RWPE1 (cell line): ENCODE measurements at places on chromosomes 2 and 18.
A peak's percentile ranks its signal among the peaks of the same experiment; 100 is the strongest.

DNA sequence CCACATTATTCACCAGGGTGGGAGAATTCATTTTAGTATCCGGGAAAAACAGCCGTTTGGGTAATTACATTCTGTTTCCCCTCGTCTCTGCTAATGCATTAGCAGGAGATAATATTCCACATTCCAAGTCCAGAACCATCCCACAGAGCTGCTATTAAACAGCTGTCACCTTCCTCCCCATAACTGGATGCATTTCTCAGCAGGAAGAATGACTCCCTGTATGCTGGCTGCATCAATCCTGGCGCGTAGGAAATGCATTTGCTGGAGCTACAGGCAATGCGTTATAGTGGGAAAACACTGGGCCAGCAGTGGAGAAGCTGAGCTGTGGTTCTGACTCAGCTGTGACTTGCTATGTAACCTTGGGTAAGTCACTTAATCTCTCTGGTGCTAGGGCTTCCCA lies 246.0 kb downstream of the CLIP4 start:
- no peak for DNase-seq

DNA sequence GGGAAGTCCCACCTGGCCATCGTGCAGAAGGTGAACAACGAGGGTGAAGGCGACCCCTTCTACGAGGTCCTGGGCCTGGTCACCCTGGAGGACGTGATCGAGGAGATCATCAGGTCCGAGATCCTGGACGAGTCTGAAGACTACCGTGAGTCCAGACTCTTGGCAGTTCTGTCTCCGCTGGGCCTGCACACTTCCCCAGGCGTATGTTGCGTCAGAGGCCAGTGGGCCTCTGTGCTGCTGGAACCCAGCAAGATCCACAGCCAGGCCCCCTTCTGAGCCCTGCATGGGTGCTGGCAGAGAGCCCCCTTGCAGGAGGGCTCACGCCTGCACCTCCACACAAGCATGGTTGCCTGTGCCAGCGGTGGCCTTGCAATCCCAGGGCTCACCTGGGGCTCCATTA lies 9.0 kb downstream of the CNNM3 start:
- no peak for DNase-seq

DNA sequence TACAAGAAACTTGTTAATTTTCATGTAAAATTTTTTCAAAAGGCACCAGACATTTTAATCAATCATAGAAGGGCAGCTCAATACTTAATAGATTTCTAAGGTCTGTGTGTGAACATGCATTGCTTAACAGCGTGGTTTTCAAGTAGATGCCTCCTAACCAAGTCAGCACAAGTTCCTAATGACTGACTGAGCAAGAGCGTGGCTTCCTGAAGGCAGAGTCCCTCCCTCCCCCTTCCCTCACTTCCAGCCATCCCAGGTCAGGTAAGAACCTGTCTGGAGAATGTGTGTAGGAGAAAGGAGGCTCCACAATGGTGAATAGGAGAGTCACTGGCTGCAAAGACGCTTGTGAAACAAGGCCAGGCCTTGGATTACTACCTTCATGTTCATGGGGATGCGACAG lies 33.5 kb upstream of the DAPL1 start:
- DNase-seq, result peak; percentile 98

GRCh38 chr2:161419638-161420190 lies 3.6 kb downstream of the TBR1 start:
- DNase-seq, result no peak

GRCh38 chr2:1625281-1626001 lies 118.9 kb downstream of the PXDN start:
- DNase-seq, result peak; percentile 96

GRCh38 chr2:199841409-199841808 lies 9.6 kb downstream of the FTCDNL1 start:
- no peak for DNase-seq

DNA sequence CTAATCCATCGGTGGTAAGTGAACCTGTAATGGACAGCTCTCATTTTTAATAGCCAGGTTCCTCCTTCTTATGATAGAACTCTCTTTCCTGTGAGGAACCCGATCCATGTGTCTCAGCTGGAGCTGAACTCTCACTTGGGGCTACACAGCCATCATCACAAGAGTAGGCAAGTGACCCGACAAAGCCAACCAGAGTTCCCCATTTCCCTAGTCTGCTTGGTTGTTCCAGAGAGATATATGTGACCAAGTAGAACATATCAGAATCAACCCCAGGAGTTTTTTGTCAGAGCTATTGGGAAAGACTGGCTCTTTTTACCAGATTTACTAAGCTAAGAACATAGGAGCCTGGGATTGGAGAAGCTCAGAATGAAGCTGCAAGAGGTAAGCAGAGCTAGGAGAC lies 14.6 kb upstream of the HNRNPLL start:
- DNase-seq, result no peak

GRCh38 chr2:234406085-234406484 lies 90.8 kb downstream of the ARL4C start:
- no peak for DNase-seq

- DNase-seq, result no peak
These were observed 10.0 kb downstream of the ZAP70 start for GRCh38 chr2:97723156-97724072.

GRCh38 chr2:135030826-135031225 lies 16.4 kb downstream of the MAP3K19 start:
- DNase-seq, result peak; percentile 24

DNA sequence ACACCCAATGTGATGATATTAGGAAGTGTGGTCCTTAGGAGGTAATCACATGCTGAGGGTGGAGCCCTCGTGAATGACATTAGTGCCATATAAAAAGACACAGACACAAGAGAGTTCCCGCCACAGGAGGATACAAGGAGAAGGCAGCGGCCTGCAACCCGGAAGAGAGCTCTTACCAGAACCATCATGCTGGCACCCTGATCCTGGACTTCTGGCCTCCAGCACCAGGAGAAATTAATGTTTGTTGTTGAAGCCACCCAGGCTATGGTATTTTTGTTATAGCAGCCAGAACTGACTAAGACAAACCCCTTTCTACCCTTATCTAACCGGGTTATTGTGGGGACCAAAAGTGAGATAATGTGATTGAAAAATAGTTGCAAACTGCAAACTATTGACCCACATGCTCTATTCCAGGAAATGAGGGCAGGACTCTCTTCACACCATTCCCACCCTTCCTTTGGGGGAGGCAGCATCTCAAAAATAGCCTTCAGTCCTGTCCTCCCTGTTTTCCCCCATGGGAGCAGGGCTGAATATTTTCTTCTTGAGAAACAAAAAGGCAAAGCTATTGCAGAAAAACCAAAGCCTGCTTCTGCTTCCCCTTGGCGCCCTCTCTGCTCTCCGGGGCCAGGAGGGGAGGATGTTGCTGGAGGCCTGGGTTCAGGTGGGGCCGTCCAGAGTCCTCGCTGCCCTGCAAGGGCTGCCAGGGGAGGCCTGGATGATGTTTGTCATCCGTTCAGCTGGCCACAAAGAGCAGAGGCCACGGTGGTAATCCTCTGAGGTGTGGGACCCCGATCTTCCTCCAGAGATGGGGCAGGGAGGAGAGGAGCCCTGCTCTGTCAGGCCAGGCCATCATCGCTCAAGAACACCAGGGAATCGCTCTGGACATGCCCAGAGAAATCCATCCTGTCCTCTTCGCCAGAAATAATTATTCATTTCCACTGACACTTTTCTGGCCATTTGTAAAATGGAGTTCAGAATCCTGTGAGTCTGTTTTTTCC lies 73.8 kb upstream of the HAAO start:
- DNase-seq, result no peak

- no peak for DNase-seq
These were observed 4.6 kb downstream of the AFG3L2 start for GRCh38 chr18:12372406-12372805.

GRCh38 chr2:215548714-215549113 lies 112.8 kb upstream of the FN1 start:
- no peak for DNase-seq

DNA sequence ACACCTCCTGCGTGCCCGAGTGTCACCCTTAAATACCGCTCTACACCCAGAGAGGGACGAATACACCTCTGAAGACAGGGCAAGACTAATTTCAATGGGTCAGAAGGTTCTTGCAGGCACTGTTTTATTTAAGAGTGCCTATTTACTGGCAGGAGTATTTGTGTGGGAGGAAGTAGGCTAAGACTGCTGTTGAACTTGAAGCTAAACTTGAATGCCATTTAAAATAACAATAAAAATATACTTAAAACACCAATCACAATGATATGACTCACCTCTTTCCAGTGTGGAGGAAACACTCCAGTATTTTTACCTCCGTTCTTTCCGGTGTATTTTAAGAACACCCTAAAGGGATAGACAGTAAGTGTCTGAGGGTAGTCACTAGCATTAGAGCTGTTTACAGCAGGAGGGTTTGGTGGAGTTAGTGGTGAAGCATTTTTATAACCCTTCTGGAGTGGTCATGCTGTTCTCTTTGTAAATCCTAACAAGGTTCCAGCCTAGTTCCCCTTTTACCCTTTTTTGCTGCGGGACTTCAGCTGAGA lies 9.6 kb upstream of the HOXD1 start:
- DNase-seq, result peak; percentile 21

GRCh38 chr2:133489641-133490410 lies 78.4 kb downstream of the NCKAP5 start:
- no peak for DNase-seq

GRCh38 chr18:63894106-63894772 lies 6.7 kb downstream of the SERPINB2 start:
- no peak for DNase-seq

- DNase-seq, result no peak
These were observed 20.6 kb downstream of the CHN1 start for GRCh38 chr2:174984561-174984960.

DNA sequence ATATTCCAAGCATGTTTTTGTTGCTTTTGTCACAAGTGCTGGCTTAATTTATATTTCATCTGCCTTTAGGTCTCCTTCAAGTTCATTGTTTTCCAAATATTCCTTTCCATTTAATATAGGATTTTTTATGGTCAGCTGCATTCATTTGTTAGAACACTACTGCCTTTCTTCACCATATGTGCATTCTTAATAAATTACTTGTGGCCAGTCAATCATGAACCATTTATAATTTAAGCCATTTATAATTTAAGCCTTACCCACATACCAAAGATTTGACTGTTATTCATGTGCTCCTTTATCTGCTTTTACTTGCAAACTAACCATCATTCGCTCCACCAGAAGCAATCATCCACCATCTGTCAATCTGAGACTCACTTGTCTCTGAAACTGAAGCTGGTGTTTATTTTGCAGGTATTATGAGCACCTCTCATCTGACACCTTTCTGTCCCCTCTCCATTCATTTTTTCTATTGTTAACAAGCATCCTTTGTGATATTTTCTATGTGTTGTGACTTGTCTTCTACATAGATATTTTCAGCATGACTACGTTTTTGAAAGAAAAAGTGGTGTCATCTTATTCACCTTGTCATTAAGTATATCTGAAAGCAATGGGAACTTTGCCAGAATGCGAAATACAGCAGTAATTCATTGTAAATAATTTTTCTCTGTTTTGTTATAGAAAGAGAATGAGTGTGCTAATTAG lies 786.8 kb downstream of the KCNJ3 start:
- DNase-seq, result no peak

GRCh38 chr18:44901283-44901682 lies 220.6 kb downstream of the SETBP1 start:
- DNase-seq, result no peak

- DNase-seq, result no peak
These were observed 31.7 kb upstream of the SELENOI start for GRCh38 chr2:26314243-26314642.

- DNase-seq, result no peak
These were observed 15.7 kb upstream of the NT5C1B start for GRCh38 chr2:18605115-18605514.

DNA sequence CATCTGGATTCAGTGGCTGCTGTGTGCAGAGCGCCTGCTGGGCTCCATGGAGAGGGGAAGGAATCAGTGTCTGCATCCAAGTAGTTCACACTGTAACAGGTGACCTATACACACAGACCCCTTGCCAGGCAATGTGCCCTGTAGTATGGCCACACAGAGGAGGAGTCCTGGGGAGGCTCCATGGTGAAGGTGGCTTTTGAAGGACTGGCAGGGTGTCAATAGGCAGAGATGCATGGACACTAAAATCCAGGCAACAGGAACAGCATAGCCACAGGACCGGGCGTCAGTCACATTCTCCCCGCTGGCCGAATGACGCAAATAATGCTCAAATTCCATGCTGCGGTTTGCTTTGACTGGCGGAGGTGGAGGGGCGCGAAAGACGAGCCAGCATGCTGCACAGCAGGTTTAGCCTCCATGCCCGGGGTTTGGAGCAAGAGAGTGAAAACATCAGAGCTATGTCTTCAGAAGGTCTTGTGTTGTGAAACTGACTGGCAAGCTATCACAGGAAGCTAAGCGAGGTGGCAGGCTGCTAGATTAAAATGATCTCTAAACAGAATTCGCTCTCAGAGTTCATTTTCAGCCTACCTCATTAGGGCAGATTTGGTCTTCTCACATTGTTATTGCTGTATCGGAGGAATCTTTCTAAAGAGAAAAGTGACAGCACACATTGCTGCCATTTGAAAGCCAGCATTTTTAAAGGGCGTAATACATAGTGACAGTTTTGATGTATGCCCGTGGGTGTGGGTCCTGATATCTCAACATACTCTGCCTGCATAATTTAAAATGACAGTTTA lies 1.2 kb upstream of the CHMP1B start:
- DNase-seq, result peak; percentile 61

DNA sequence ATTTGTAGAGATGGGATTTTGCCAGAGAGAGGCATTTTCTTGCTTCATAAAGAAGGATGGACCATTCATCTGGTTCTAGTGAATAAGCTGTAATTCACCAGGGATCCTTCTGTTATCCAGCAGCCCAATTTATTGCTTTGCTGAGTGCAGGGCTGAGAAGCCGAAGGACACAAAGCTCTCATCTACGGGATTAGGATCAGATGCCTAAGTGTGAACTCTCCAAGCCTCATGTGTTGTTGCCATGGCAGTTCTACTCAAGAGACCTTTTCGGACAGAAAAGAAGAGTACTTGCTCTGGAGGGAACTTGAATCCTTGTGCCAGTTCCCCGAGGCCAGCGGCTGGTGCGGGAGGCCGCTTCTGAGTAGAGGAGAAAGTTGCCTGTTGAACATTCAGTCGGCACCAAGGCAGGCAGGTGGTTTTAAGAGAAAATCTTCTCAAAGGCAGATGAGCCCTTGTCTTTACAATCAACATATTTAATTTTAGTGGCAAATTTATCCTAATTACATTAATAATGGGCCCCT lies 38.4 kb upstream of the MBP start:
- DNase-seq, result no peak

DNA sequence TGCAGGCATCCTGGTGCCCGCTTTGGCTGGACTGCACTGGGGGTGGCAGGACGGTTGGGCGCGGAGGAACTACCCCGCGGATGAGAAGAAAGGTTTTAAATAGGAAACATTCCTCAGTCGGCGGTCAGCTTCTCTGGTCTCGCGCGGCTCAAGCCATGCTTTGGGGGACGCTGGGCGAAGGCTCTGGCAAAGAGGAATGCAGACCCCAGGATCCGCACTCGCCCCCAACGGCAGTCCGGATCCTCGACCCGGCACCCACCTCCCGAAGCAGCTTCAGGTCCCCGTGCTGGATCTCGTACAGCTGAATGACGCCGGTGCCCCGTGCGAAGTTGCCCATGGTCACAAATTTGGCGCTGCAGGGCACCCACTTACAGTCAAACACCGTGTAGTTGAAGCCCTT lies 686 bp upstream of the PNO1 start:
- DNase-seq, result no peak

- no peak for DNase-seq
These were observed 466.2 kb upstream of the HNRNPA3 start for GRCh38 chr2:176746411-176746810.
